ENCODE measurements at places on chromosomes 5 and 9.

GRCh38 chr9:116073826-116074225 lies 79.8 kb upstream of the PAPPA start:
- no peak for DNase-seq

DNA sequence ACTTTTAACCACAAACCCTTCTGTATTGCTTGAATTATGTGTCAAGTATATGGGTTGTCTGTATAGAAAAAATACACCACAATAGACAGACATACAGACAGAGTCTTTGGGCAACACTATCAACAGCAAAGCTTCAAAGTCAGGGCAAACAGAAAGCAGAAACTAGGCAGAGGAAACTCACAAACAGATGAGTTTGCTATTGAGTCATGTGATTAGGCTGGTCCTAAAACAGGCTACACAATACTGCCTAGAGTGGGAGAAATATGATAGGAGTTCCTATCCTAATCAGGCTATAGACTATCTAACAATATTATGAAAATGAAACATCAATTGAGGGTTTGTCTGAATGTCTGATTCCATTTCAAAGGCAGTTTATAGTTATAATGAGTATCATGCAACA lies 156.4 kb downstream of the EDIL3 start:
- DNase-seq = no peak

- DNase-seq = no peak
Observed at GRCh38 chr5:61277190-61277589, 54.9 kb upstream of the ZSWIM6 start.

GRCh38 chr5:36733183-36733582 lies 126.8 kb downstream of the SLC1A3 start:
- DNase-seq = no peak

- DNase-seq = no peak
Observed at GRCh38 chr9:92639791-92640271, 30.1 kb downstream of the IPPK start.

- DNase-seq = no peak
Observed at GRCh38 chr5:4720831-4721230, 419.3 kb upstream of the ADAMTS16 start.

DNA sequence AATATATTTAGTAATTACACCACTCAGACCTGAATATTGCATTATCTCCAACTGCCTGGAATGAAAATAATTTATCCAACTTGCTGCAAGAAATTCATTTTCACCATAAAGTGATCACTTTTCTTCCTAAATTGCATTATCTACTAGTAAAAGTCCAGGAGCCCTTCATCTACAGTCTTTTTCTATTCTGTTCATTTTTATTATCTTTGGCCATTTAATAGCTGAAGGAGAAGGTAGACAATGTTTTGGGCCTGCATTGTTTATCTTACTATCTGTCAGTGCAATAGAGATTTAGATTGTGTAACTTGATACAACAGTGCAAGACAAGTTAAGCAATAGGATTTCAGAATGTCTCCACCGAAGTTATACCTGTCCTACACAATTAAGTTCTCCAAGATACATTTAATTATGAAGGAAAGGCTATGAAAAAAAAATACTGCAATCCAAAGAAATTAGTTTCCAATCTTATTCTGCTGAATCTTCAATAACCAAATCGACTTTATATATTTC lies 1339.7 kb upstream of the CDH6 start:
- no peak for DNase-seq

- DNase-seq = no peak
Observed at GRCh38 chr5:92758552-92758951, 822.5 kb downstream of the NR2F1-AS1 start.
